ENCODE measurements at places on chromosomes 16 and 17.

- DNase-seq = no peak
Measured at GRCh38 chr17:60947543-60947942, 269.9 kb downstream of the BCAS3 start.

- DNase-seq = no peak
Measured at GRCh38 chr17:41723801-41724475, 10.5 kb downstream of the HAP1 start.

- DNase-seq = no peak
Measured at GRCh38 chr17:39867880-39868553, at the start of gene ZPBP2. ZPBP2 (plus strand) TSS chr17:39868202; CDS start chr17:39868355, 153 bp downstream.

GRCh38 chr17:17472333-17472920 lies 4.4 kb upstream of the MED9 start:
- DNase-seq = no peak

- DNase-seq = no peak
Measured at GRCh38 chr16:83464991-83465390, 342.8 kb upstream of the HSBP1 start.

DNA sequence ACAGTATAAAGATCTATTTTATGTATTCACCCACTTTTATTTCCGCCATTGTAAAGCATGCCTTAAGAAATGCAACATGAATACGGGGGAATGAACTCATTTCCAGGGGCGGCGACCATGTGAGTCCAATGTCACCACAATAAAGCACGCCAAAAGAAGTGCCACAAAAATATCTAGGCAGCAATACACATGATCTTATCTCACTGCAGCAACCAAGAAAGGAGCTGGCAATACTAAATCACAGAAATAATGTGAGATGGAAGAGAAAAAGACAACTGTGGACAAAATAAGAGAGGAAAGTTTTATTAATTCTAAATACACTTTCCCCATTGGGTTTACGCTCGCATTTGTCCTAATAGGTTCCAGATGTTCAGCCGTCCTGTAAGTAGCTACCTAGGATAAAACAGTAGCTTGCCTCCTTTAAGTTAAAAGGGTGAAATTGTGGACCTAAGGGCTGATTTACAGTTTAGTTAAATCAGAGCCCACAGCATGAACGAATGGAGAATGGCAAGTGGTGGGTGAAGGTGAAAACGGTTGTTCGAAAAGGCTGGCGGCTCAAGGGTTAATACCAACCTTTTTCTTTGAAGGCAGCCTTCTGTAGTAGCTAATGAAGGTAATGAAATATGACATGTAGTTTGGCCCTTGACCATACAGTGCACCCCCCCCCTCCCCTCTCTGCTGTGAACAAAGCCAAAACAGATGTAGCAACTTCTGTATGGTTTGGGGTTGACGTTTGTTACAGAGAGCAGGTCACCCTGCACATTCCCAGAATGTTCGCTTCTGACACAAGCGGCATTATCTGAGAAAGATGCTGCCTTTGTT lies 504.2 kb upstream of the PSMD7 start:
- no peak for DNase-seq

- DNase-seq = no peak
Measured at GRCh38 chr17:76873856-76874255, 5.7 kb downstream of the MGAT5B start.

DNA sequence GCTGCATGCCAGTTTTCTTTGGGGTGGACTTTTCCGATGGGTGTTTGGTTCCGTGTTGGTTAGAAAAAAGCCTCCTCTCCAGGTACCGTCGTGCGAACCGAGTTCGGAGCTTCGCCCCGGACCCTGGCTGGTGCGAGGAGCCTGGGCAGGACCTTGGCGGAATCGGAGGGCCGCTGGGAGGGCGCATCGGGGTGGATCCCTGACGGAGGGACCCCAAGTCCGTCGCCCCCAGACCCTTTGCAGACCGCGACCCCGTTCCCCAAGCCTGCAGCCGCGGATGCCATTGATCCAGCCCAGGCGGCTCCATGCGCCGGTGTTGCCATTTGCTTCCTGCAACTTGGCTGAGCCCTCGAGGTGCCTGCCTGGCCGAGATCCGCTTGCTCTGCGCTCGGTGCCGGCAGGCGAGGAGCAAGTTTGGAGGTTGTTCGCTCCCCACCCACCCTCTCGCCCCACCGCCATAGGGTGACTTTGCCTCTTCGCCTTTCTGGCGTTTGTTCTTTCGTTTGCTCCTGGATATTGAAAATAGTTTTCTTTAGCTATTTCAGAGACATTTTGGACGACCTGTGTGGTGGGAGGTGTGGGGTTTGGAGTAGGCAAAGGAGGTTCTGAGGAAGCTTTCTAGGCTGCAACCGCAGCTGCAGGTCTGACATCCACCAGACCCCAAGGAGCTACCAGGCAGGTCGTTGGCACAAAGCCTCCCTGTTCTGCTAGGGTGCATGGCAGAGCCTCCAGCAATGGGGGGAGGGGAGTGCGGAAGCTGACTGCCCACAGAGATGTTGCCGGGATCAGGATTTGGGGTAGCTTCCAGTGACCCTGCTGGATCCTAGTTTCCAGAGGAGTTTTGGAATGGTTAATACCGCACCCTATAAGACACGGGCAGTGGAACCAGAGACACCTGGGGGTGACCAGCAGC lies 58.2 kb downstream of the RAP1GAP2 start:
- peak; percentile 2 for DNase-seq

GRCh38 chr16:82633964-82634600 lies 7.3 kb downstream of the CDH13 start:
- no peak for DNase-seq

Data from NCI-H2081 (cell line).